ENCODE measurements at places on chromosomes 7 and 10. TPM values are rescaled to one million over a fixed set of nuclear protein-coding genes. Genes with fewer than 3 reads are reported as not detected.

The OR2A42 gene
- not detected for total RNA-seq

The HTRA1 gene
- 0.13 TPM for total RNA-seq

The MOGAT3 gene
- total RNA-seq: not detected

The TAS2R4 gene
- 0.92 TPM for total RNA-seq

The SAMD9L gene
- 9.5 TPM for total RNA-seq

The TRIM73 gene
- 3.6 TPM for total RNA-seq

The GPR15LG gene
- not detected for total RNA-seq

The TRIM24 gene
- total RNA-seq: 16.3 TPM

The PARD3 gene
- 0.27 TPM for total RNA-seq

The CRHR2 gene
- total RNA-seq: not detected

The OR6B1 gene
- total RNA-seq: not detected

The SPDYE5 gene
- not detected for total RNA-seq

The HOXA10 gene
- not detected for total RNA-seq

The ACSM6 gene
- total RNA-seq: not detected
